NCI-H1417 treated with DMSO at 0.1 percent for 48 hours (cell line): ENCODE measurements at places on chromosomes 12 and 14.

DNA sequence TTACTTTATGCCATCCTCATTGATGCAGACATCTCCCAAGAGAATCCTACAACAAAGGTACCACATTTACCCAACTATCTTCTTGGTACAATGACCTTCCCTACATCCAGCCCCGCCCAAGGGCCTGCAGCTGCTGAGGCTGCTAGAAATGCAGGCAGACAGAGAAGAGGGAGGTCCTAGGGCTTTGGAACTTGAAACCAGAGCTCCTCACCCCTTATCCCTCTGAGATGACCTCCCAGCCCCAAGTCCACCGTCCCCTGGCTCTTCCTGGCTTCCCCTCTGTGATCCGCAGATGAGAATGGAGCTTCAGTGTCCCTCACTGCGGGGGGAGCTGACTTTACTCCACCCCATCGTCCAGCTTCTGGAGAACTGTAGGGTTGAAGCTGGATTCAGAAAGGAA, 1.6 kb upstream of the TNFRSF1A start:
- no peak for DNase-seq

DNA sequence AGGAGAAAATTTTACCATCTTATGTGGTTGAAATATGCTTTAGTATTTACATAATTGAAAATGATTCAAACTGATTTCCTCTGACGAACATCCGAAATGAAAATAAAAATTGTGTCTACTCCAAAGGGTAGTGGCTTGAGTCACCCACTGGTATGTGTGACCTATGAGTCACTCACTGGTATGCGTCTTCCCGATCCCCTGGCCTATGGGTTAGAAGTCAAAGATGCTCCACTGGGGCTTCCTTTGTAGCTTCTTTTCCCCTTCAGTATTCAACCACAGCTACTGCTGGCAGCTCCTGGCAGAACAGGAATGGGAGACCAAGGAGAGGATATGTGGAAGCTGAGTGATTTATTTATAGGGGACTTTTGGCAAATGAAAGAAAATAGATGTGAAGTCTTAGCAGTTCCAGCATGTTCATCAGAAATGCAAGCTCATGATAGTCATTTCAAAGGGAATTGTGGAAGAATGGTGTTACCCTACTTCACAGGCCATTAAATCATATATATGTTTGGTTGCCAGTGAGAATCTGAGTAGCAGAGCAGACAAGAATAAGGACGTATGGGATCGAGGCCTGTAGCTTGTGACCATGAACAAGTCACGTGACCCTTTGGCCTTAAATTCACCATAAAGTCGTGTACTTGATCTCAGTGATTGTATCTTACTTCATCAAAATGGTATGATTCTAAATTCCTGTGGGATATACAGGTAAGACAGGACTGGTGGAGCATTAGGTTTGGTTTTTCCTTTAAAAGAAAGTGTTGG, 108.3 kb downstream of the CRADD start:
- no peak for DNase-seq

GRCh38 chr12:2117541-2117940, 64.8 kb downstream of the CACNA1C start:
- DNase-seq: no peak

DNA sequence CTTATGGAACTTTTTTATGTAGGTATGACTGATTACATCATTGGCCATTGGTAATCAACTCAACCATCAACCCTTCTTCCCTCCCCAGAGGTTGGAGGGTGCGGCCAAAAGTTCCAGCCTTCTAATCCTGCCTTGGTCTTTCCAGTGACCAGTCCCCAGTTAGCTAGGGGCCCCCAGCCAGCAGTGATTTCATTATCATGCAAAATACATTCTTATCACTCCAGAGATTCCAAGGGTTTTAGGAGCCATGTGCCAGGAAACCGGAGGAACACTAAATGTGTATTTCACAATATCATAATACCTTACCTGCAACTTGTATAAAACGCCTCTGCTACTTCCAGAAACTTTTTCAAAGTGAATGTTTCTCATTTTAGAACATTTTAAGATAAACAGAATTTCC, 181.5 kb upstream of the PELI2 start:
- DNase-seq: no peak

DNA sequence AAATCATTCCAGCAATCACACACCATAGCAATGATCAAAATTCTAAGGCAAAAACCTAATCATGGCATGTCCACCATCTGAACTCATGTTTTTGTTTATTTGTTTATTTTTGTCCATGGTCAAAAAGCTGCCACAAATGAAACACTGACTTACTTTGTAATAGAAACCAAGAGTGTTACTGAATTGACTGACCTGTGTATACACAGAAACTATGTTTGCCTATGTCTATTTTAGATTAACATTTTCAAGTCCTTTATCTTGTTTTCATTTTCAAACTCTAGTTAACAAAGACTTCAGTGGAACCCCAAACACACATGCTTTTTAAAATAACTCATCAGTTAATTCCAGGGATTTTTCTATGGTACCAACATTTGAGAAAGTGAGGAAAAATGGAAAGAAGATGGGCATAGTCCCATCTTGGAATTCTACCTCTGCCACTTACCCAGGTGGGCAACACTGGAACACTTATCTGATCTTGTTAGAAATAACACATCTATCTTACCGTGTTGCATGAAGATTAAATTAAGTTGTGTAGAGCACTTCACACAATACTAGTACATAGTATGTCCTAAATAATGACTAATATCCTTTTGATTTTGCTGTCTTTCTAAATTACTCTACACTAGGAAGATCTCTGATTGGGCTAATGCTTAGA, 6.4 kb downstream of the LUM start:
- DNase-seq: no peak

- no peak for DNase-seq
Observed at GRCh38 chr14:30673071-30673470, 51.0 kb downstream of the SCFD1 start.

- DNase-seq: no peak
Observed at GRCh38 chr12:67151886-67152285, 117.3 kb upstream of the CAND1 start.

DNA sequence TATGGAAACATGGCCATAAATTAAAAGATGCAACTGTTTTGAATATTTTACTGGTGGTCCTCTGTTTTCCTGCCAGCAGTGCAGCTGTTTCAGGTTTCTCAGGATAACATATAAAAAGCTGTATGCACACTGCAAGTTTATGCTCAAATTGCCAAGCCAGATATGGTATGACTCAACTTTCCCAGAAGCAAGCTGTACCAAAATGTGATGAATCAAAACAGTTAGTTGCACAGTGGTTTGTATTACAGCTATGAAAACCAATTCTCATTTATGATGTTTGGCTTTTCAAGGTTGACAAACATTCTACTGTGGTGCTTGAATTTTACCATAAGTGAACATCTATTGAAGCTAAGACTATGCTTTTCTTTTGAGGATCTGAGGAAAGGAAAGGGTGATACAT, 15.5 kb downstream of the TRMT5 start:
- DNase-seq: no peak

- peak; percentile 78 for DNase-seq
Observed at GRCh38 chr12:3604748-3605586, 114.0 kb downstream of the PRMT8 start.

- DNase-seq: no peak
Observed at GRCh38 chr14:102746634-102747438, 30.4 kb upstream of the TRAF3 start.

- no peak for DNase-seq
Observed at GRCh38 chr12:72236071-72236705, 36.0 kb upstream of the TRHDE start.

GRCh38 chr12:77494296-77494695, 336.4 kb upstream of the NAV3 start:
- no peak for DNase-seq

GRCh38 chr12:65278576-65279368, at the start of gene MSRB3:
Gene MSRB3 (plus strand): TSS chr12:65278683. CDS start chr12:65308580, 29,897 bp downstream.
- no peak for DNase-seq

DNA sequence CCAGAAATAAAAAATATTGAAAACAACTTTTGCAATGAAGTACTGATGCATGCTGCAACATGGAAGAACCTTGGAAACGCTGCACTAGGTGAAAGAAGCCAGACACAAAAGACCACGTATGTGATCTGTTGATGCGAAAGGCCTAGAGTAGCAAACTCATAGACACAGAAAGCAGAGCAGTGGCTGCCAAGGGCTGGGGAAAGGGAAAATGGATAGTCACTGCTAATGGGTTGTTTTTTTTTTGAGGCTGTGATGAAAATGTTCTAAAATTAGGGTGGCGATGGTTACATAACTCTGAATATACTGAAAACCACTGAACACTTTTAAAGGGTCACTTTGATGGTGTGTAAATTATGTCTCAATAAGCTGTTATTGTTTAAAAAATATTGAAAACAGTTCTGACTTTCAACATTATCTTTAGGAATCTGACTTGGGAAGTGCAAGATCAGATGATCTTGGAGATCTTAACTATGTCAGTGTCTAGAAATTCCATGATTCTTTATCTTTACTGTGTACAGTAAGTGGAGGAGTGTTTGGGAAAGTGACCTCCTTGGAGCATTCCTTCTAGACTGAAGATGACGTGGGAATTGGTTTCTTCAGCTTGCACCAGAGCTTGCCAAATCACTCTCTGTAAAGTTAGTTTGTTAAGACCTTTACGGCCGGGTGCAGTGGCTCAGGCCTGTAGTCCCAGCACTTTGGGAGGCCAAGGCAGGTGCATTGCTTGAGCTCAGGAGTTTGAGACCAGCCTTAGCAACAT, 12.4 kb downstream of the MLXIP start:
- DNase-seq: no peak

DNA sequence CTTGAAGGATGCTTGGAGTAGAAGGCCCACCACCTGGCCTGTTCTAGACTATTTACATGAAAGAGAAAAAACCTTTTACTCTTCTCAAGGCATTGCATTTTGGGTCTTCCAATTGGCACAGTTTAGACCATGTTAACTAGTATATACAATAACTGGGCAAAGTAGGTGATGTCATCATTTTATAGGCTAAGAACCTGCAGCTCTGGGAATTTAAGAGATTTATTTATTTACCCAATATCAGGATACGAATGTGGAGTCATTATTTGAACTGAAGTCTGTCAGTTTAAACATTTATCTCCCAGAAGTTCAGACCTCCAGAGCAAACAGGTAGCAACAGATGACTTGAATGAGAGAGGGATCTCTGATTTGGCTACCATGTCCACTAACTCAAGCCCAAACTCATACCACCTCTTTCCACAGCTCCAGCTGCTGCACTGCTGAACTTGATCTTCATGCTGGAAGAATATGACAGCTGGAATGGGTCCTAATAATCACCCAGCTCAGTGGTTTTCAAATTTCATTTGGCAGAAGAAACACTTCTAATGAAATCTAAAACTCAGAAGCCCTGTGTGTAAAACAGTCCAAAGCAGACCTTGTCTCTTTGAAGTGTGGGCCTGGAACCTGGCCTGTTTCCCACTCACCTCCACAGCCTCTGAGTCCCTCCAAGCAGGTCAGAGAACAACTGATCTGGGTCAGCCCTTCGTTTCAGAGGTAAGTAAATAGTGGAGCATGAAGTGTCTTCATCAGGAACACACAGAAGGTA, 179.2 kb downstream of the EMP1 start:
- DNase-seq: no peak
